Hematopoietic multipotent progenitor cell treated with erythropoietin and hydrocortisone succinate and interleukin-3 and kit ligand, for 17 days (in vitro differentiated cells): ENCODE measurements at places on chromosomes 5 and 9.

DNA sequence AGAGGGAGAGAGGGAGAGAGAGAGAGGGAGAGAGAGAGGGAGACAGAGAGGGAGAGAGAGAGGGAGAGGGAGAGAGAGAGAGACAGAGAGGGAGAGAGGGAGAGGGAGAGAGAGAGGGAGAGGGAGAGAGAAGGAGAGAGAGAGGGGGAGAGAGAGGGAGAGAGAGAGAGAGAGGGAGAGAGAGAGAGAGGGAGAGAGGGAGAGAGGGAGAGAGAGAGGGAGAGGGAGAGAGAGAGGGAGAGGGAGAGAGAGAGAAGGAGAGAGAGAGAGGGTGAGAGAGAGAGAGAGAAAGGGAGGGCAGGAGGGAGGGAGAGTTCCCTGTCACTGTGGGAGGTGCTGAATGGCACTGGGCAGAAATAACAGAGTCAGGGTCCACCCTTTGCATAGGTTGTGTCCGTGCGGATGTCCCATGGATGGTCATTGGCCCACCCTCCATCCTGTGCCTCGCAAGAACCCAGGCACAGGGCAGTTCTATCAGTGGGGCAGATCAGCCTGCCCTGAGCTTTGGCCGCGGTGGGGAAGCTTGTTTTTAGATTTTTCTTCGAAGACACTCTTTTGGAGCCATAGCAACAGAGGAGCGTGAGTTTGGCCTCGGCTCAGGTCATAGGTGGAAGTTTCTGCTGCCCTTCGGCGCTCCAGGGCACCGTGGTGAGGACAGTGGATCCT lies 30.1 kb downstream of the ADAMTSL2 start:
- DNase-seq = no peak

GRCh38 chr5:74521401-74521800 lies 119.1 kb downstream of the ENC1 start:
- DNase-seq = no peak

- no peak for DNase-seq
These were observed 71.8 kb upstream of the TTC23L start for GRCh38 chr5:34767180-34767579.

GRCh38 chr5:149550594-149551226 lies 529 bp downstream of the CSNK1A1 start:
- peak; percentile 65 for DNase-seq

DNA sequence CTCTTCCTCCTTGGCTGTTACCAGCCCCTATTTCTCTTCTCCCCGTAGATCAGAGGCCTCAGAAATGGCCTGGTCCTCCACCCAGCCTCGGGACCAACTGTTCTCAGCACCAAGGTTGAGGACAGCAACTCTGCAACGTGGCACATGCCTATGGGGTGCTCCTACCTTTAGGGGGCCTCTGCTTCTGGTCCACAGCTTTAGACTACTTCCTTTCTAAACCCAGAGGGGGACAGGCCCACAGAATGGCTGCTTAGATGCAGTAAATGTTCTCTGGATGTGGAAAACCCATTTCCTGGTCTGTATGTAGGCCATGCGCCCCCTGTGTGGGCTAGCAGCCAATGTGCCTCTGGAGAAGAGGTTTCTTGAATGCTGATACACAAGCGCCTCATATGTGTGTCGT lies 68.4 kb downstream of the NRG2 start:
- no peak for DNase-seq

DNA sequence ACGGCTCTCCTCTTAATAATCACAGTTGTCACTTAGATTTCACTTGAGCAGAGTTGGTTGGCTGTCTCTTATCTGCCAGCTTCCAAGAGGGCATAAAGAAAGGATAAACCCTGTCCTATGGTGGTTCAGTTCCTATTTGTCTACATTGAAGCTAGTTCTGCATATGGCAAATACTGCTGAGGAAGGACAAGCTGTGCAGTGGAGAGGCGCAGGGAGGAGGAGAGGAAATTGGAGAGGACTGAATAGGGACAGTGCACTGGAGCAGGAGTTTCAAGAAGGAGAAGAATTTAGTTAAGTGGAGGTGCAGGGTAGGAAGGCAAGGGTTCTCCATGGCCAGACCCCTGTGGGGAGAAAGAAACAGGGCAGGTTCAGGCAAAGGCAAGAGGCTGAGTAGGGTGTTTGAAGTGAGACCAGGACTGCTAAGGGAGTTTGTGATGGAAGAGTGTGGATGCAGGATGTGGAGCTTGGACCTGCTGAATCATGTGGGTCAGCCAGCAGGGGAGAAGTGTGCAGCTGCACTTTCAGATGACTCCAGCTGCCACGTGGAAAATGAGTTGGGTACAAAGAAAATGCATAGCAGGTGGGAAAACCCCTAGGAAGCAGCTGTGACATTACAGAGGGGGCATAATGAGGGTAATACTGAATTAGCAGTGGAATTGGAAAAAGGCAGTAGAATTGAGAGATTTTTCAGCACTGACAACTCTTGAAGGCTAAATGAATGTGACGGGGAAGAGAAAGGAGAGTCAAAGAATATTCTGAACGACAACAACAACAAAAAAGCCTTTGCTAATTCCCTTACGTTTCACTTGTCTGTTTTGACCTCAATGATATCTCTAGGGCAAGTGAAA lies 66.8 kb downstream of the MAMDC2 start:
- DNase-seq = no peak

- no peak for DNase-seq
These were observed 8.6 kb downstream of the SLC45A2 start for GRCh38 chr5:33975852-33976251.

- no peak for DNase-seq
These were observed 634.2 kb downstream of the BNC2 start for GRCh38 chr9:16236311-16236710.

DNA sequence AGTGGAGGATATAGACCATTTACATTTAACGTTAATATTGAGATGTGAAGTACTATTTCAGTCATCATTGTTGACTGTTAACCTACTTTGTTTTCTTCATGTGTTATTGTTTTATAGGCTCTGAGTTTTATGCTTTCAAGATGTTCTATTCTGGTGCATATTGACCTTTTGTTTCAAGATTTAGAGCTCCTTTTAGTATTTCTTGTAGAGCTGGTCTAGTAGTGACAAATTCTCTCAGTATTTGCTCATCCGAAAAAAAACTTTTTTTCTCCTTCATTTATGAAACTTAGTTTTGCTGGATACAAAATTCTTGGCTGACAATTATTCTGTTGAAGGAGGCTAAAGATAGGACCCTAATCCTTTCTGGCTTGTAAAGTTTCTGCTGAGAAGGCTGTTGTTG lies 91.3 kb downstream of the INVS start:
- no peak for DNase-seq

DNA sequence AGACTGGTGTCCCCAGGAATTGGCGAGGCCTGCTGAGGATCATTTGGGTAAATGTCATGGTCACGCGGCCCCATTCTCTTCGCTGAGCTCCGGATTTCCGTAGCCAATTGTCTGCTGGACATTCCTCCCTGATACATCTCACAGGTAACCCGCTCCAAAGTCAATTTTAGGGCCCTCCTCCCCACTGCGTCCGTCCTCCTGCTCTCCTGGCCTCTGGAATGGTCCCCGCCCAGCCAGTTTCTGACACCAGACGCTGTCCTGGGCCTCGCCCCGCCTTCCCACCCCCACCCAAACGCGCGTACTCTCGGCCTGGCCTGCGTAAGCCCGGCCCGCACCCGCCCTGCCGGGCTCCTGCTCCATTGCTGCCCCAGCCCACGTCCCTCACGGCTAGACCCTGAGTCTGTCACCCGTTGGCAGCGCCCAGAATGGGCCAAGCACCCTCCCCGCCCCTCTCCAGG lies 202.0 kb downstream of the AUH start:
- DNase-seq = no peak

DNA sequence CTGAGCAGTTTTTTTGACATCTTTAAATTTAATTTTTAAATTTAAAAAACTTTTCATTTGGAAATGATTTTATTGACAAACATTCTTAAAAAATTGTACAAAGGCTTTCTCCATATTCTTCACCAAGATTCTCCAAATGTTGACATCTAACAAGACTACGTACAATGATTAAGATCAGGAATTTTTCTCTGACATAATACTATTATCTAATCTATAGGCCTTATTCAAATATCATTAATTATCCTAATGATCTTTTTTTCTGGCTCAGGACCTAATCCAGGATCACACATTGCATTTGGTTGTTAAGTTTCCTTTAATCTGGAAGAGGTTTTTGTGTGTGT lies 106.1 kb upstream of the OSMR start:
- no peak for DNase-seq

- no peak for DNase-seq
These were observed 224.1 kb upstream of the RASEF start for GRCh38 chr9:83287021-83287420.

DNA sequence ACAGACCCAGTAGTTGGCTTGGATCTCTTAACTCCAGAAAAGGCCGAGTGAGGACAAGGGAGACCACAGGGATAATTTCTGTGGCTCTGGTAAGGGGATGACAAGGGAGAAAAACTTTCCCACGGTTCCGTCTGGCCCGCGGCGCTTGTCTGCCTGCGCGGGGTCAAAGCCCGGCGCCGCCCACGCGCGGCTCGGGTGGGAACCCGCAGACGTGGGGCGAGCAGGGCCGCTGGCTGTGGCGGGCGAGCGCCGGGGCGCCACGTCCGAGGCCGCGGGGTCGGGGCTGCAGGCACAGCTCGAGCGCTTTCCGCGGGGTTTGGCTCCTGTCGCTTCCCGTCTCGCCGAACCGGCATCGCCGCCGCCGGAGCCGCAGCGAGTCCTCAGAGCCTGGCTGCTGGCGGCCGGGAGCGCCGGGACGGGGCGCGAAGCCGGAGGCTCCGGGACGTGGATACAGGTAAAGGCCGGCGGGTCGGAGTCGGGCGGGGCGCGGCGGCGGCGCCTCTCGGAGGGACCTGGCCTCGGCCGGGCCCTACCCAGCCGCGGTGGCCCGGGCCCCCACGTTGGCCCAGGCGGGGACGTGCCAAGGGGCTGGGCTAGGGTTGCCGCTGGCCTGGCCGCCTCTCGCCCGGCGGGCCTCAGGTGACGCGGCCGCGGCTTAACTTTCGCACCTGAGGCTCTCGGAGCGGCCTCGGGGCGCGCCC lies at the start of gene RNF180:
Gene RNF180, plus strand, starts transcription at position 344 of the 701 bp plus-strand sequence. CDS start 34,965 bp downstream, outside the sequence.
- DNase-seq = no peak

- DNase-seq = no peak
These were observed 15.8 kb upstream of the HACD4 start for GRCh38 chr9:21047281-21047691.

- DNase-seq = no peak
These were observed 130.7 kb upstream of the NR3C1 start for GRCh38 chr5:143533978-143534760.

- no peak for DNase-seq
These were observed 42.3 kb upstream of the CXXC5 start for GRCh38 chr5:139605887-139606286.

GRCh38 chr5:127645300-127645726 lies 3.6 kb upstream of the CTXN3 start:
- no peak for DNase-seq

DNA sequence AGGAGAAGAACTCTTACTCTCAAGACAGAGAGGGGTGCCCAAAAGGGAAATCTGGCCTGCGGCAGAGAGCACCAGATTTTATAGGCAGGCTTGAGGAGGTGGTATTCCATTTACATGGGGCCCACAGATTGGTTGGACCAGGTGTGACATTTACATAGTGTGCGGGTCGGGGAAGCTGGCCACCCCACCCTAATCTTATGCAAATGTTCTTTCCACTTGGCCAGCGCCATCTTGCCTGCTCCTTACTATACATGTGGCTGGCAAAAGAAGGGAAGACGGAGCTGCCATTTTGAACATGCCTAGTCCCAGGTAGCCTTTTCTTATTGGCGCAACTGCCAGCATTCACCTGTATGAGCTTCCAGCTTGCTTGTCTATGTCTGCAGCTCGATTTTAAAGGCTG lies 34.8 kb downstream of the PLEKHG4B start:
- DNase-seq = no peak

GRCh38 chr5:73256862-73257261 lies 83.9 kb downstream of the TMEM174 start:
- DNase-seq = no peak

GRCh38 chr5:149609640-149610219 lies 28.4 kb downstream of the ARHGEF37 start:
- DNase-seq = peak; percentile 46

DNA sequence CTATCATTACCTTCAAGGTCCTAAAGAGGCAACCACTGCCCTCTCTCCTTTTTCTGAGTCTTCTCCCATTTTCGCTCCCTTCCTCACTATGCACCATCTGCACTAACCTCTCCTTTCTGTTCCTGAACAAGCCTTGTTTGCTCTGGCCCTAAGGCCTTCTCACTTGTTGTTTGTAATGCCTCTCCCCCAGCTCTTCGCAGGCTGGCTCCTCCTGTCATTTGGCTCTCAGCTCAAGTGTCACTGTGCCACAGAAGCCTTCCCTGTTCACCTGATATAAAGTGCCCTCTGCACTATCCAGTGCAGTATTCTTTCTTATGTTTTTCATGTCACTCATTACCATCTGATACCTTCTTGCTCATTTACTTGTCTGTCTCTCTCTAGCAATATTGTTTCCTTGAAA lies 303.7 kb downstream of the KCNN2 start:
- no peak for DNase-seq

GRCh38 chr5:143362664-143363227 lies 40.7 kb downstream of the NR3C1 start:
- peak; percentile 83 for DNase-seq

DNA sequence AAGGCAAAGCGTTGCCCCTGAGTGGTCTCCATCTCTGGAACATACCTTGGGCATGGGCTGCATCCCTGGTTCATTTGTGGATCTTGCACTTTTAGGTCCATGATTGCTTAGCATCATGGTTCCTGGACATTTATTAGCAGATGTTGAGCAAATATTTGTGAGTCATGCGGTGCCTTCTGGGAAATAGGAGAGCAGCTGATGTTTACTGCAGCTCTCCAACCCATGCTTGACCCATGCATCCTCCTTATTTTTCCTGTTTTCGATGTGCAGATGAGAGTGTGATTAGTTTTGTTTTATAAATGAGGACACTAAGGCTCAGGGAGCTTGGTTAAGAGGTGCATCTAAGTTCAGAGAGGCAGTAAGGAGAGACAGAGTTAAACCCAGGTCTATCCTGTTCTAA lies 253.7 kb downstream of the ICE1 start:
- DNase-seq = no peak

GRCh38 chr9:3138231-3139229 lies 294.6 kb upstream of the PUM3 start:
- no peak for DNase-seq

DNA sequence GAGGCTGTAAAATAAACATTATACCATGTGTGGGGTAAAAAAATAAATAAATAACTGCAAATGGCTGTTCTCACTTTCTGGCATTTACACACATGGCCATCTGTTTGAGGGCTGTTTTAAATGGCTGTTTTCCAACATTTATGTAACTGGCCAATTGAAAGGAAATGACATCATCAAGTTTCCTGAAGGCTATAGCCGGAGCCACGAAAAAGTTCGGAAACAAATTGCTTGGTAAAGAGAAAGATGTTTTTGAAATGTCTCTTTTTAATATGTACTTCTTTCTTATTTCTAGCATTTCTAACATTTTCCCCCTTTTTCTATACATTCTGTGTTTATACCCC lies 95.4 kb upstream of the DAB2 start:
- no peak for DNase-seq

GRCh38 chr5:172680921-172681320 lies 39.9 kb downstream of the NEURL1B start:
- no peak for DNase-seq

GRCh38 chr5:31731016-31731415 lies 92.1 kb downstream of the PDZD2 start:
- no peak for DNase-seq

GRCh38 chr9:78215706-78216105 lies 20.2 kb upstream of the CEP78 start:
- no peak for DNase-seq
